SW 1271 (cell line): ENCODE measurements at places on chromosomes 5 and 9.

DNA sequence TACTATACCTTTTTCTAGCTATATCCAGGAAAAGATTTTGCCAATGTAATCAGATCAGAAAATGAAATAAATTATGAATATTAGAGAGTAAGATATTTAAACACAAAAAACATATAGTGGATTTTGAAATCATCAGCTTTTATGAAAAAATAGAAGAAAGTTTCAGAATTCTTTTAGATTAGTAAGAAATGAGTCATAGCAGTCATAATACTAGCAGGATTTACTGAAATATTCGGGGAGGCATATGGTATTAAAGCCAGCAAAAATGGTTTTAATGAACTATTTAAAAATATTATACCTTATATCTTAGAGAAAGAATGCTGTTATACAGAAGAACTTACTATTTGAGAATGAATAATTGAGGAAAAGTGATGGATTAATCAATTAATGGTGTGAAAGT, 303.6 kb upstream of the NUDT12 start:
- no peak for DNase-seq

GRCh38 chr5:132661231-132662003, 3.4 kb downstream of the IL13 start:
- DNase-seq = no peak

GRCh38 chr5:175682664-175683063, 24.8 kb downstream of the HRH2 start:
- DNase-seq = no peak

DNA sequence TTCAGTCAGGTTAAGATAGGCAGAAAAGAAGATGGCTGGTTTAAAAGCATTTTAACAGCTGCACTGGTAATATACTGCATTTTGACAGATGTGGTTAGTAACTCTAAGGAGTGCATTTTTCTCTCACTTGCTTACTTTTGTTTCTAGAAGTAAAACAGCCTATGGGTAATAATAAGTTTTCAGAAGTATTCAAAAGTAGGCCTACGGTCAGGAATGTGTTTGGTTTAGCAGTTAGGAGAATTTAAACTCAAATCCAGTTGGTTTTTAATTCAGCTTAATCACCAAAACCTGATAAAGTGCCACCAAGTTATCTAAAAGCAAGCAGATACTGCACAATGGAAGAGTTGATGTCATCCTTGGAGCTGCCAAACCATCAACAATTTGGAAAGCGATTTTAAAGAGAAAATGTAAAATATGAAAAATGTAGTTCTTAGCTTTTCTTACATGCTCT, 160.3 kb downstream of the ARSB start:
- no peak for DNase-seq

DNA sequence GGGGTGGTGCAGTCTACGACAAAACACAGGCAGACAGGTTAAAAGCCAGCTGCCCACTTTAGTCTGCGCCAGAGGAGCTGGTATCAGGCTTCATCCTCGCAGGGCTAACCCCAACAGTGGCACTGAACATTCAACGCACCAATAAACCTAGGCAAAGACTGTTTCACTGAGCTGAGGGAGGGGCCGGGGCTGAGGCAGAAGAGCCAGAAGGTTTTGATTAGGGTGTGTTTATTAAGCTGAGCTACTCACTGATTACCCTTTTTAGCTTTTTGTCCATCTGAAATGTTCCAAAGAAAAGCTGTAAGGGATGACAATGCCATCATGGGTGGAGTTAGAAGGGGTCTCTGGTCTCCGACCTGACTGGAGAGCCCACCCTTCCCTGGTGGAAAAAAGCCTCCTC, 1.4 kb downstream of the ZMYND19 start:
- no peak for DNase-seq

- DNase-seq = no peak
These were observed 249.6 kb upstream of the DAP start for GRCh38 chr5:11010429-11011210.

- DNase-seq = no peak
These were observed 655 bp downstream of the TOR4A start for GRCh38 chr9:137278061-137278701.

GRCh38 chr5:137921931-137922330, 32.7 kb downstream of the PKD2L2 start:
- DNase-seq = no peak

GRCh38 chr5:139306197-139306596, 12.7 kb downstream of the MATR3 start:
- no peak for DNase-seq

DNA sequence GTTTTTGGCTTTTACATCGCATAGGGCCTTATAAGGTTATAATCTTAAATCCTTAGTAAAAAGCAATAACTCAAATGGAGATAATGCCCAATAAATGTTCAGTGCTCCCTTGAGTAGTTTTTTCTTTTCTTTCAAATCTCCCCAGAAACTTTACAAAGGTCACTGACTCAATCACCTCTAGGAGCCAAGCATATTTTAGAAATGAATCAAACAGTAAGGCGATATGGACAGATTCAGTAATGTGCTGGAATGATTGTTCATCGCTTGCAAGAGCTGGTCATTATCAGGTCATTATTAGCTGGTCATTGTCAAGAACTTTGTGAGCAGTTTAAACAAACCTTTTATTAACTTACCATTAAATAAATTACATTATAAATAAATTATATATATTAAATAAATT, 130.4 kb upstream of the SLIT3 start:
- DNase-seq = peak; percentile 49

DNA sequence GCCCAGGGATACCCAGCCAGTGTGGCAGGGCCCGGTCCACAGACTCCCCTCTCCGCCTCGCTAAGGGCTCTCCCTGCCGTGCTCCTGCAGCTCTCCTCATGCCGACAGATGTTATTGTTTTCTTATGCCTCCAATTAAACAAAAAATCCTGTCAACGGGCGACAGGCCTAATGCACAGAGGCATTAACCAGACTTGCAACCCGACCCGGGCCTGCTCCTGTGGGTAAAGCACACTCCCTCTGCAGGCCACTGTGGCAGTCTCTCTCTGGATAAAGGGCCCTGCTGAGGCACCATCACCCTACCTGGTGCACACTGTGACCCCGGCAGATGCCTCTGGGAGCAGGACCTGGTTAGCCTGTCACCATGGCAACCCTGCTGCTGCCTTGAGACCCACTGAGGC, 27.5 kb upstream of the HAND1 start:
- no peak for DNase-seq

DNA sequence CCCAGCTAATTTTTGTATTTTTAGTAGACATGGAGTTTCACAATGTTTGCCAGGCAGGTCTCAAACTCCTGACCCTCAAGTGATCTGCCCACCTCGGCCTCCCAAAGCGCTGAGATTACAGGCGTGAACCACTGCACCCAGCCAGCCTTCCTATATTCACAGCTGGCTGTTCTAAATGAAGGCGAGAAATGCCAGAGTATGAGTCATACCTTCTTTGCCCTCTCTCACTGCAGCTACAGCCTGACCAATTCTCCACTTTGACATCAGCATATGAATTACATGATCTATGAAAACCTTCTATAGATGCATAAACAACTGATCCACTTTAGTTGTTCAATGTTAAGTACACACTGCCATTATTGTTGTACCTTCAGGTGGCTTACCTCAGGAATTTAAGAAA, 14.5 kb downstream of the APTX start:
- no peak for DNase-seq

- DNase-seq = no peak
These were observed 15.5 kb upstream of the FSD1L start for GRCh38 chr9:105432247-105432842.

DNA sequence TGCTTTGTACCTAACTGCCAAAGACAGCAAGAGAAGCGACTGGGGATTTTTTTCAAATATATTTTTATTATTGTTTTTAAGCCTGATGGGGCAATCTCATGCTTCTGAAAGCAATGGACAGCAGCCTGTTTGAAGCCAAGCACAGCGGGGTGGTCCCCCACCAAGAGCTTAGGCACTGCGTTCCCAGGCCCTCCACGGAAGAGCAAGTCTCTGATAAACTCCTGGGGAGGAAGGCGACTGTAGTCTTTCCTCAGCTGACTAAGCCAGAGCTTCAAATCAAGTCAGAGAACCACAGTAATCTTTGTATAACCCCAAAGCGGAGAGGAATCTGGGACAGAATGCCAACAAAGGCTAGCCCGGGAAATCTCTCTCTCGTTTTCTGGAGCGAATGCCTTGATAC, 54.4 kb downstream of the ARSB start:
- no peak for DNase-seq

- DNase-seq = no peak
These were observed 210.1 kb downstream of the GOLPH3 start for GRCh38 chr5:31964007-31964360.
